ENCODE measurements at places on chromosomes 2 and 18. TPM values are rescaled to one million over a fixed set of nuclear protein-coding genes. Genes with fewer than 3 reads are reported as not detected.

GRCh38 chr18:52200921-52201663 is 138.9 kb upstream of the DCC start:
- no peak for DNase-seq

GRCh38 chr18:59509481-59510442 is 150.7 kb upstream of the LMAN1 start:
- DNase-seq = no peak

DNA sequence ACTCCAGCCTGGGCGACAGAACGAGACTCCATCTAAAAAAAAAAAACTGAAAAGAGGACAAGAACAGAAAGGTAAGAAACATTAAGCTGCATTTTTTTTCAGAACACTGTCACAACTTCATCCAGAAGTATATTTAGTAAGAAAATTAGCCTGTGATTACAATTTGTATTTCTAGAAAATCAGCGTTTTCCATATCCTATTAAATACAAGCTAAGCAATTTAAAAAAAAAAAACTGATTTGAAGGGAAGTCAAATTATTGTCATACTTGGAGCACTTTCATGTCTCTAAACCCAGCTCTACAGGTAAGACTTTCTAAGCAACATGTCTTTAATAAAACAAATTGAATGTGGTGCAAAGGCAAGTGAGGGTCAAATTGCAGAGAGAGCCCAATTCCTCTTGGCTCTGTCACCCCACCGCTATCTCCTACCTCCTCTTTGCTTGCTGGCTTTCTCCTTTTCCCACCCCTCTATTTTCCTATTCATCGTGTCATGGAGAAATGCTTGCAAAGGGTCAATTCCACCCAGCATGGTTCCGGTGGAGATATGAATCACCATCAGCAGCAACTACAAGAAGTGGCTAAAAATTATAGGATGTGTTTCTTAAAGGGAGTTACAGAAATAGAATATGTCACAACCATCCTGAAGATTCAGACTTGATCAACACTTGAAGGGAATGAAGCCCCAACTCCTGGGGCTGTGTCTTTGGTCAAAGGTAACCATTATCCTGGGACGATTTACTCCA is 68.4 kb upstream of the BCL11A start:
- DNase-seq = no peak

Gene NLRC4
- not detected for total RNA-seq

Gene TM4SF20
- not detected for total RNA-seq
